GM18507 (cell line): ENCODE measurements at places on chromosomes 2 and 18.

DNA sequence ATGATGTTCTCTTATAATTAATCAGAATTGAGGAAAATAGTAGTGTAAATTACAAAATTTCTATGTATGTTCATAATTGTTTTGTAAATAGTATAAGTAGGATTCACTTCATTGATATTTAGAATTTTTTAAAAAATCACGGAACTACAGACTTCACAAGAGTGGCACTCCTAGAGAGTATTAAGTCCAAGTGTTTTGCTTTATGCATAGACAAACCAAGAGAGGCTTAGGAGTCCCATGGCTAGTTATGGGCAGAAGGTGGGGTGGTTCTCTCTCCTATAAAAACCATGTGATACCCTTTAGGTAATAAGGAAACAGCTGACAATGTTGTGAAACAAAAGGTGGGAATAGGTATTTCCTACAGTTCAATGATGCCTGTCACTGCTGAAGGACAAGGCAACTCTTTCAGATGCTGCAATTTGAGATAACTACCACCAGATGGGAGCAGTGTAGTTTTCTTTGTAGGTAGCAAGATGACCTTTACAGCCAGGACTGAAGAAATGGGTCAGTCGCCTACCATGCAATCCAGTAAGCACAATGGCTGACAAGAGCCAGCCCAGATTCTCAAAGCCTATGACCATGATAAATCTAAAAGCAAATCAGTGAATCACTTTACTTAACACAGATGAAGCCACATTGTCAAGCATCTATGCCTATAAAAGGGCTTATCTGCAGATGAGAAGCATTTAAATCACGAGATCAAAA lies 83.9 kb downstream of the AAK1 start:
- DNase-seq: no peak

DNA sequence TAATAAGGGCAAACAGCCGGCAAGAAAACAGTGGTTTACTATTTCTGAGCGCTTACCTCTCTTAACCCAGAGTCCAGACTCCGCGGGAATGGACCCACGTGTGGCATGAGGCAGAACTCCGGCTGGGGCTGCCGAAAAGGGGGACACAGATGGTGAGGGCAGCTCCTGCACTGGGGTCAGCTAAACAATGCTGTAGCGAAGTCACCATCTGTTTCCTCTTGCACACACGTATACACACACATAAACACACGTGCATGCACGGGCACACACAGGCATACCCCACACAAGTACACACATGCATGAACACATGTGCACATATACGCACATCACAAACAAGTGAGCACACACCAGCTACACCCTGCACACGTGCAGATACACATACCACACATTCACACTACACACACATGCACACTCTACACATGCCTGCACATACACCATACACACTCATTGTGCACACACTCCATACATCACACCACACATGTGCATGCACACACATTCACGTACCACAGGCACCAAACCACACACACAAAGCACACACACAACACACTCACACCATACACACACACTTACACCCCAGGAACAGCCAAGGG lies 105.9 kb upstream of the ID2 start:
- no peak for DNase-seq

DNA sequence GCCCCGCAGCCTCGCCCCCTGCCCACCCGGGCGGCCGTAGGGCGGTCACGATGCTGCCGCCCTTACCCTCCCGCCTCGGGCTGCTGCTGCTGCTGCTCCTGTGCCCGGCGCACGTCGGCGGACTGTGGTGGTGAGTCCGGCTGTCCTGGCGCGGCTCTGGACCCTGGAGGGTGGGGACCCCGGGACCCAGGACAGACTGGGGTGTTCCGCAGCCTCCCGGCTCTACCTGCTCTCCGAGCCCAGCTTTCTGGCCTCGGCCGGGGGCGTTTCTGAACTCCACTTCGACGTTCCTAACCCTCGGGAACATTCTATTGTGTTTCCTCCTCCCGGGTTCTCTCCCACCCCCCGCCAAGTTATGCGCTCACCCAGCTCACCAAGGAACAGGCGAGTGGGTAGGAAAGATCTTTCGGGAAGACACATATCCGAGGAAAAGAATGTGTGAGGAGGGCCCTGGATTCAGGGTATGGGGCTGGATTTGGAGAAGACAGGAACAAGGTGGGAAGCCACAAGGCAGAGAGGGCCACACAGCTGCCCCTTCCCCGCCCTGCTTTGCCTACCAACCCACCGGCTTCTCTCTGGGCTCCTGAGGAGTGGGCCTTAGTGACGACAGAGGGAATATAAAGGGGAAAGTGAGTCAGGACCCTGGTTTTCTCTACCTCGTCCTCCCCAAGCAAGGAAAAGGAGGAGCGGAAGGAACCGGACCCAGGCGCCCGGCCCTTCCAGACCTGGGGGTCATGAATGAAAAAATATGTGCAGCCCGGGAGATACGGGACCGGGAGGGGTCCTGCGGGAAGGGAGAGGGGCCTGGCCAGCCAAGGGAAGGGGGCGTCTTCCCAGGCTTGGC lies 605 bp downstream of the WNT6 start:
- no peak for DNase-seq

- DNase-seq: no peak
Measured at GRCh38 chr2:120391911-120392665, 46.2 kb downstream of the INHBB start.

GRCh38 chr2:160373666-160374065 lies 119.9 kb downstream of the RBMS1 start:
- no peak for DNase-seq

GRCh38 chr2:27792759-27793158 lies 21.2 kb downstream of the MRPL33 start:
- DNase-seq: no peak

GRCh38 chr2:62200291-62200841 lies 4.5 kb downstream of the B3GNT2 start:
- no peak for DNase-seq

DNA sequence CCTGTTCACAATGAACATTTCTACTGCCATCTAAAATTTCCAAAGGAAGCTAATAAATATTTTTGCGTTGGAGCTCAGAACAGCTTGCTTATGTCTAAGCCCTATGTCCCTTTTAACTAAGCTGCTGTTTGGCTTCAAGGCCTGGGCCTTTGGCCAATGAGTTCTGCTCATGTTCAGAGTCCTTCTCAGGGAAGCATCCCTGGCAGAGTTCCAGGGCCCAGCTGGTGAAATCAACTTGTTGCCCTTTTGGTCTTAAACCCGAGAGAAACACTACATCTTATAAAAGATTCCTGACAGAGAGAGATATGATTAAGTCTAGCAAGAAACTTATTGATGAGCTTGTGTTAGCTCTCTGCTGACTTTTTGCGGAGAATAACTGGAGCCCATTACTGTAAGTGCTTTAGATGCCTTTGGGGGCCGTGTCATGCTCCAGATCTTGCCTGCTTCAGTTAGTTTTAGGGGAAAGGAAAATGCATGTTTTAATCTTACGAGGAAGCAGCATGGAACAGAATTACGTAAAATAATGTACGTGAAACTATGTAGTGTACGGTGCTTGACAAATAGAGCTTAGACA lies 102.5 kb upstream of the NOSTRIN start:
- DNase-seq: no peak

DNA sequence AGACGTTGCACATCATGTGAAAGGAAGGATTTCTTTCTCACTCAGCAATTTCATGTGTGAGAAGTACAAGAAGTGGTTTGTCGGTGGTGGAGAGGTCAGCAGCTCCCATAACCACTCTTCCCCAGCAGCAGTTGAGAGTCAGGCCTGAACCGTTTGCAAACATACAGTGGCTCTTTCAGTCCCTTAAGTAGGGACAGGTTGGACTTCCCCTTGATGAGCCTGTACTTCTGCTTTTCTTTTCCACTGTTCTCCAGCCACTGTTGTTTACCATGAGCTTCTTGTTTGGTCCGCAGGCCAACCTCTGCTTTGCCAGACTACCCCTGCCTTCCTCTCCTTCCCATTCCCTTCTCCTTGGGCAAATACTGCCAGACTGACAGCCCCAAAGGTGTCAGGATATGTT lies 391.3 kb upstream of the CELF4 start:
- no peak for DNase-seq

GRCh38 chr18:48131042-48131441 lies 200.6 kb upstream of the SMAD2 start:
- no peak for DNase-seq

- DNase-seq: no peak
Measured at GRCh38 chr2:129915303-129915840, 64.1 kb upstream of the RAB6C start.

DNA sequence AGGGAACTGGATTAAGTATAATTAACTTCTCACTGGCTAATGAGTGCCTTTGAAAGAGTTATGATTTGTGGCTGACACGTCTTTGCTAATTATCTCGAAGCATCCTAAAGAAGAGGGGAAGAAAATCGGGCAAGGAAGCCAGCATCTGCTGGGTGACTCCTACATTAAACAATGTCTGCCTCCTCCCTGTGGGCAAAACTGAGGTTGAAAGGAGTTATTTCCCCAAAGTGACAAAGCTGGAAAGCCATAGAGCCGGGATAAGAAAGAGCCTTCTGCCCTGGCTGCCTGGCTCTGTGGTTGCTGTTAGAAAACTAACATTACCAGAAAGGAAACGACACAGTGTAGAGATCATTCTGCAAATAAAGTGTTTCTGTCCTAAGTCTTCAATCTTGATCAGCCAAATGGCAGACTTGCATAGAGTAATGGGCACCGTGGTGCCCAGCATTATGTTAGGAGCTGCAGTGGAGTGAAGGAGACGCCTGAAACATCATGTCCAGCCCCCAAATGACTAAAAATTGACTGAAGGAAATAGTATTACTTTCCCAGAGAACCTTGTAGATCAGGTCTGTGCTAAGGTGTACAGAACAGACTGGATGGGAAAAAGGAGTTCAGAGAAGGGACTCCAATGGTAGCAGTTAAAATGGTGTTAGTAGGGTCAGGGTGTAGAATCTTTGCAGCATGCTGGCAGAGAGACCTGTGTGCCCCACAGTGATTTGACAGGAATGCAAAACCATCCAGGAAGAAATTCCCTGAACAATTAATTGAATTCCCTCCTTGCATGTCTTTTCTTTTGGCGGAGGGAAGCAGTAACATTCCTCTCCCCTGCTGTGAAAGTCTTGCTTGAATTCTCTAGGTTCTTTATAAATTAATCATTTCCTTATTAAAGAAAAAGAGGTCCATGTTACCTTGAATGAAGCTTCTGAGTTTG lies 44.4 kb downstream of the ALPK2 start:
- no peak for DNase-seq

DNA sequence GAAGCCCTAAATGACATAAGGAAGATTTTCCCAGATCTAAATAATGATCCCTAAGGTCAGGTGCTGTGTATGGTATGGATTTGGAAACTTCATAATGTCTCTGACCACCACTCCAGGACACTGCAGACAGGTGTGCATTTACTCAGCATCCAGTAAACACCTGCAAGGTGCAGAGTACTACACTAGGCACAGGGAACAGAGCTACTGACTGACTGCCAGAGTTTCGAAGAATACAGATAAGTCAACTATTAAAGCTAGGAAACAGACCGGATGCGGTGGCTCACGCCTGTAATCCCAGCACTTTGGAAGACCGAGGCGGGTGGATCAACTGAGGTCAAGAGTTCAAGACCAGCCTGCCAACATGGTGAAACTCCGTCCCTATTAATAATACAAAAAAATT lies 65.0 kb downstream of the ATP8B1 start:
- DNase-seq: no peak

DNA sequence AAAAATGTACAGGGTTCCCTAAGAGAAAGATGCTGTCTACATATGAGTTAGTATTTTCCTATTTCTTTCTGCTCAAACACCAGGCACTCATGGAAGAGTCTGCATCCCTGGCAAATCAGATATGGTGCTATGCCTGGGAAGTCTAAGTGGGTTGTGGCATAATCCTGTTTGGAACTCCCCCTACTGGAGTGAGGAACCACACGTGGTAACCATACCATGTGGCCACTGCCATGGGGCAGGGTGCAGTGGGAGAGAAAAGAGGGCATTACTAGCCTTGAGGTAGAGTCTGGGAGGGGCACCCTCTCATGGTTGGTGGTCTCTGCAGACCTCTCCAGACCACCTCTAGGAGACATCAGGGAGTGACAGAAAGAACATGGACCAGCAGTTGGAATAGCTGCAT lies 257.9 kb upstream of the ATP5MC3 start:
- DNase-seq: no peak

DNA sequence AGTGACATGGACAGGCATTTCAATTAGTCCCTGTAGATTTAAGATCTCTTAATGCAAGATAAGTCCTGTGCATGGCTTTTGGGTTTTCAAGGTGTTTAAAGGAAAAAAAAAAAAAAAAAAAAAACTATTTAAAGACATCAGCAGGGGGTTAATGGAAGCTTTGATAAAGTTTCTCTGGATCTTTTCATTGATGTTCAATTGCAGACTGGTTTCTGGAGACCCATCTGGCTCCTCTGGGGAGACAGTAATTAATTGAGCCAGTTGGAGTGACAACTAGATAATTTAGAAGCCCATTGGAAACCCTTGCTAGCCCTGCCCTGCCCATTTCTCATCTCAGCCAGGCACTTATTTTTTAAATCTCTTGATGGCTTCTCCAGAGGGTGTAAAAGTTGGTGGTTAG lies 98.7 kb downstream of the EPHA4 start:
- DNase-seq: no peak

DNA sequence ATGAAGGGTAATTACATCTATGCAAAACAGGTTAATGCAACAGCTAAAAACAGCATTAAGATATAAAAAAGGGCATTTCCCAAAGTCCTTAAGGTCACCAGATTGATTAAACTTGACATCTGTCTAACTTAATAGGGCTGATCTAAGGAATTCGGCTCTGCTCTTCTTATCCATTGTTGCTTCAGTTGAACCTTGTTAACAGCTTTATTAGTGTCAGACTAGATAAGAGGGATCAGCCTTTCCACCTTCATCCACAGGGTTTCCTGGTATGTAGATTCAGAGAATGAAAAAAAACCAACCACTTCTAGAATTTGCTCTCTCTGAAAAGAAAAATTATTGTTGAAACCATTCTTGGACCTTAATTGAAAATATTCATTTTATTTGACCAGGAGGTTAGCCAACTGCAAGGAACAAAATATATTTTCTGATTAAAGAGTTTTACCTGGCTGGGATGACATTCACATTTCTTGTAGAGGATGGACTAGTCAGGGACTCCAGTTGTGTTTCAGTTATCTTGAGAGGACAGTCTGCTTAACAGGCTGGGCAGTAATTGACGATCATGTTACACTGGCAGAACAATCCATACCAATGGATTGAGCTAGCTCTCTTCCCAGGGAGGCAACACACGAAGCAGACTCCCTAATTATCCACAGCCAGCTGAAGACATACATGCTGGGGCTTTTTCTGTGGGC lies 357.4 kb upstream of the ACVR2A start:
- DNase-seq: no peak

GRCh38 chr18:11600321-11600720 lies 9.1 kb upstream of the SLC35G4 start:
- DNase-seq: no peak
